Suppressor macrophage (primary cell): ENCODE measurements at places on chromosomes 6 and 20.
A peak's percentile ranks its signal among the peaks of the same experiment; 100 is the strongest.

GRCh38 chr6:116564921-116565872, 6.1 kb upstream of the RWDD1 start:
- DNase-seq, result peak; percentile 16

DNA sequence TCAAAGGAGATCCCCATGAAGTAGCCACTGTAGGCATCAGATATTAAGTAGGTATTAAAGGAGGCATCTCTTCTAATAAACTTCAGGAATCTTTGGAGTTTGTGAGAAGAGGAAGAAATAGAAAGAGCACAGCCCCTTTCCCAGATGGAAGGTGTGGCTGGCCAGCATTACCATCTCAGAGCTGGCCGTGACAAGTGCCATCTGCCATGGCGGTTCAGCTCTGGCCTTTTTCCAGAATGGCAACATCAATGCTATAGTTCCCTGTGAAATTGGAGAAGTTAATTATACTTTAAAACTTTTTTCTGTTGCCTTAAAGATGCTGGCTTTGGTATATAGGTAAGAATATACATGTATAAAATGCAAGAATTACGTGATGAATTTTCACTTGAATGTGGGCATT, 51.9 kb upstream of the MCUR1 start:
- DNase-seq, result no peak

DNA sequence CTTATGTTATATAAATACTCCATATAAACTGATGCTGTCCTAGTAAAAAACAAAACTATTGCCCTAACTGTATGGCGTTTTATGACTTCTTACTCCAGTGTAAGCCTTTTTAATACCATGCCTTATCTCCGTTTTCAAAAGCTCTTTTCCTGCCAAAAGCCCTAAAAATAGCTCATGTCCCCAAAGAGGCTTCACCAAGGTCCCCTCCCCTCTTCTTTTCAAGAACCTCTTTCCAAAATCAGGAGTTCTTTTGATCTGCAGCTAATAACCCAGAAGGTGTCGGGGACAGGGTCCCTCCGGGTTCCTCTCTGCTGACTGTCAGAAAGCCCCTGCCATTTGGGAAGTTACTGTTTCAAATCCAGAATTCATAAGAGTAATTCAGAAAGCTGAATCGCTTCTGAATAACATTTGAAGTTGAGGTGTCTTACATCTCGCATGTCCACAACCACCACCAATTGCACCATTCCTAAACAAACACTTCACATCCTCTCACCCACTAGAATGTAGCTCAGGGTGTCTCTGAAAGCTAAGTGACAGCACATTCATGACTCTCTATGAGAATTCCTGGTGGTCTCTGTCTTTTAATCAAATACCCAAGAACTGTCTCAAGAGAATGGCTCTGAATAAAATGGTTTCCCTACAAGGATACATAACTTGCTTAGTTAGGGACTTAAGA, 13.3 kb downstream of the TASP1 start:
- no peak for DNase-seq

- no peak for DNase-seq
These were observed 106.6 kb upstream of the ADTRP start for GRCh38 chr6:11885159-11885558.

GRCh38 chr6:134658596-134658995, 291.3 kb downstream of the ALDH8A1 start:
- no peak for DNase-seq

GRCh38 chr20:46219190-46219589, 89.1 kb downstream of the CDH22 start:
- DNase-seq, result no peak

GRCh38 chr20:41057999-41058673, 29.5 kb downstream of the TOP1 start:
- peak; percentile 68 for DNase-seq

- no peak for DNase-seq
These were observed 12.1 kb downstream of the BCL2L1 start for GRCh38 chr20:31710423-31711108.
